G401 (cell line): ENCODE measurements at places on chromosomes 4 and X.
A peak's percentile ranks its signal among the peaks of the same experiment; 100 is the strongest.

GRCh38 chr4:139915037-139915436 lies 238.9 kb downstream of the MAML3 start:
- DNase-seq, result peak; percentile 37

- no peak for DNase-seq
Observed at GRCh38 chr4:87589531-87589930, 18.8 kb upstream of the DSPP start.

GRCh38 chrX:118432799-118433198 lies 62.8 kb upstream of the DOCK11 start:
- DNase-seq, result no peak

GRCh38 chr4:149841686-149842085 lies 26.0 kb upstream of the IQCM start:
- no peak for DNase-seq

GRCh38 chrX:57121162-57121755 lies at the start of gene SPIN2B:
Gene SPIN2B, minus strand, starts transcription at chrX:57121548.
- peak; percentile 82 for DNase-seq
